CD4-positive, CD25-positive, alpha-beta regulatory T cell (primary cell): ENCODE measurements at places on chromosomes 6 and 20. TPM values are rescaled to one million over a fixed set of nuclear protein-coding genes. Genes with fewer than 3 reads are reported as not detected.
A peak's percentile ranks its signal among the peaks of the same experiment; 100 is the strongest.

DNA sequence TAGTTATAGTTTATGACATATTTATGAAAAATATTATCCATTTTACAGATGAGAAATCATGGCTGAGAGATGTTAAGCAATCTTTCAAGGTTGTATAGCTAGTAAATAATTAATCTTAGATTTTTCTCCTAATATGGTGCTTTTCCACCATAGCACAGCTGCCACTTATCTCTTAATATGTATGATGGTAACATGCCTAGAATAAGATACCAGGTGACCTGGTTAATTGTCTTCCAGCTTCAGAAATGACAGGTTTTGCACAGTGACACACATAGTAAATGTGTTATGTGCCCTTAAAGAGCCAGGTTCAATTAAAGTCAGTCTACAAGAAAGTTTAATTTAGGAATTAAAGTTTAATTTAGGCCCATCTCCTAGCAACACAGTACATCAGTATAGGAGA lies 14.8 kb downstream of the TUBB2A start:
- no peak for DNase-seq

- no peak for DNase-seq
These were observed 116.0 kb downstream of the CDC5L start for GRCh38 chr6:44503471-44503870.

GRCh38 chr6:143399775-143400174 lies 50.7 kb downstream of the ADAT2 start:
- DNase-seq = no peak

- DNase-seq = peak; percentile 22
These were observed 252.8 kb downstream of the CDH26 start for GRCh38 chr20:60210779-60211617.

Gene RSPH3
- 2.0 TPM for polyA plus RNA-seq

- DNase-seq = no peak
These were observed 29.2 kb downstream of the SLC35A1 start for GRCh38 chr6:87501809-87502572.

DNA sequence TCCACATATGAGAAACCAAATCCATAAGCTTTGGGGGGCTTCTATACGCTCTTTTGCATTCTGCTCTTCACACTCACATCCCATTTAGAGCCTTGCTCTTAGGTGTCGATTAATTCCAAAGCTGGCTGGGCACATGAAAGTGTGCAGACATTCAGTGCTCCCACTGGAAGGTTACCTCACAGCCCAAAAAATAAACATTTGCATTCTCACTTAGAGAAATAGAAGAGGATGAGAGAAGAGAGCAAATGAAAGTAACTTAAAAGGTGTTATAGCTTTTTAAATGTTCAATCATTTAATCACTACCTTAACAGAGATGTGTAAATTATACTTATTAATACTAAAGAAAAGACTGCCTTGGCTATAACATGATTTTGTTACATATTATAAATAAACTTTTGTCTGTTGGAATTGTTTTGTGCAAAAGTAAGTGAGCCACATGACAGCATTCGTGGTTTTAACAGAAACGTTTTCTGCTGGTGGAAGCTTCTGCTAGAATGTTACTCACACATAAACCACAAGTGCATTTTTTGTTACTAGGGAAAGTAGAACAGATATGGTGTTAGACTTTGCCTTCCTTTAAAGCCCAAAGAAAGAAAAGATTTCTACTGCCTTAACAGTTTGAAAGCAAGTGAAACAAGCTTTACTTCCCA lies 116.7 kb downstream of the SIM1 start:
- DNase-seq = no peak

DNA sequence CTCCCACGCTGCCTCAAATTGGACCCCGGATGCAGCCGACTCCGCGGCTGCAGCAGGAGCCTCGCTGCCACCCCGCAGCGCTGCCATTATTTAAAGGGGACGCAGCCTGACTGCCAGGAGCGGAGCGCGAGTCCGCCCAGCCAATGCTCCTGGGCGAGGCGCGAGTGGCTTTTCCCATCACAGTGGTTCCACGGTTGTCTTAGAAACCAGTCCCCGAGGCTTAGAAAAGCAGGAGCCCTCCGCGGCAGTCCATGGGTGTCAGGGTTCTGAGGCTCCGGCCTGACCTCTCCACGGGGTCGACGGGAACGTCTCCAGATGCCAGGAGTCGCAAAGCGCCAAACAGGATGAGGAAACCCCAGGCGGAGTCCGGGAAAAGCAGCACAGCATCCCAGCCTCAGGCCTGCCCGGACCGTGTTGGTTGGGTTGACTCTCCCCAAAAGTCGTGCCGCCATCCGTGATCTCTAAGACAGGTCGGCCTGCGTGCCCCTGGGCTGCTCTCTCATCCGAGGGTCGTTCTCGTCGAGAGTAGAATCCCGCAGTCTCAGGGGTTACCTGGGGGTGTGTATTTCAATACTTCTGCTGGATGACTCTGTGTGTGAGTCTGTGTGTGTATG lies 975.8 kb upstream of the DEFB115 start:
- no peak for DNase-seq

Gene TRIM31
- not detected for polyA plus RNA-seq

GRCh38 chr6:144911322-144911721 lies 626.2 kb downstream of the UTRN start:
- DNase-seq = no peak

Gene PARD6B
- polyA plus RNA-seq = 1.2 TPM

DNA sequence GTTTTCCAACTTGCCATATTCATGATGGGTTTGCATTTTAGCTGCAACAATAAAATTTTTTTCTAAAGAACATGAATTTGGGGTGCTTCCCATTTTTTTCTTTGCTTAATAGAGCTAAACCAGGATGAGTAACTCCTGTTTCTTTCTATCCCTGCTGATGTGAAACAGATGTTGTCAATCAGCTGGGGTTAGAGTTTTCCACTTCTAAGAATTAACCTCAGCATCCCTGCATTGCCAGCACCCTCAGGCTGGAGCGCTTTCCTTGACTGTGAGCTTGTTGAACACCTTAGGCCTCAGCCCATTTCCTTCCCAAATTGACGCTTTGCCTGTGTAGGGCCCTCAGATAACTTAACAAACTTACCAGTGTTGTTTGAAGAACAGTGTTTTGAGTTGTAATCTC lies 74.5 kb downstream of the PTPN1 start:
- DNase-seq = no peak

Gene FAM83C
- polyA plus RNA-seq = not detected

Gene BCAS1
- 0.81 TPM for polyA plus RNA-seq

DNA sequence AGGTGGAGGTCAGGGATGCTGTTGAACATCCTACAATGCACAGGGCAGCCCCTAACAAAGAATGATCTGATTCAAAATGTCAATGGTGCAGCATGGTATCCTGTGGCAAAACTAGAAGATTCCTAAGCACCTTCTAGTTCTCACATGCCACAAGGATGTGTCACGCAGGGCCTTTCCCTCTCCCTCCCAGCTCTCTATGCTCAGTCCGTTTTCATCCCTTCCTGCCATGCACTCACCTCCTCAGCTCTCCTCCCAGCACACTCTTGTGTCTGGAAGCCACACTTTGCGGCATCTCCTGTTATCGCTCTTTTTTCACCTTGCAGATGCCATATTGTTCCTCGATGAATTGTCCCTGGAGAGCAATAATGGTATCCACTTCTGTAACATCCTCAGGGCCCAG lies 263.4 kb downstream of the CDC5L start:
- DNase-seq = no peak

Gene PPP1R14C
- polyA plus RNA-seq = not detected

- no peak for DNase-seq
These were observed 3.6 kb downstream of the PGC start for GRCh38 chr6:41743406-41744235.

- no peak for DNase-seq
These were observed at the start of gene MCCD1 for GRCh38 chr6:31528821-31529328. Gene MCCD1 (plus strand): TSS chr6:31528962. CDS start chr6:31529015, 53 bp downstream.

Gene SLC22A1
- not detected for polyA plus RNA-seq

DNA sequence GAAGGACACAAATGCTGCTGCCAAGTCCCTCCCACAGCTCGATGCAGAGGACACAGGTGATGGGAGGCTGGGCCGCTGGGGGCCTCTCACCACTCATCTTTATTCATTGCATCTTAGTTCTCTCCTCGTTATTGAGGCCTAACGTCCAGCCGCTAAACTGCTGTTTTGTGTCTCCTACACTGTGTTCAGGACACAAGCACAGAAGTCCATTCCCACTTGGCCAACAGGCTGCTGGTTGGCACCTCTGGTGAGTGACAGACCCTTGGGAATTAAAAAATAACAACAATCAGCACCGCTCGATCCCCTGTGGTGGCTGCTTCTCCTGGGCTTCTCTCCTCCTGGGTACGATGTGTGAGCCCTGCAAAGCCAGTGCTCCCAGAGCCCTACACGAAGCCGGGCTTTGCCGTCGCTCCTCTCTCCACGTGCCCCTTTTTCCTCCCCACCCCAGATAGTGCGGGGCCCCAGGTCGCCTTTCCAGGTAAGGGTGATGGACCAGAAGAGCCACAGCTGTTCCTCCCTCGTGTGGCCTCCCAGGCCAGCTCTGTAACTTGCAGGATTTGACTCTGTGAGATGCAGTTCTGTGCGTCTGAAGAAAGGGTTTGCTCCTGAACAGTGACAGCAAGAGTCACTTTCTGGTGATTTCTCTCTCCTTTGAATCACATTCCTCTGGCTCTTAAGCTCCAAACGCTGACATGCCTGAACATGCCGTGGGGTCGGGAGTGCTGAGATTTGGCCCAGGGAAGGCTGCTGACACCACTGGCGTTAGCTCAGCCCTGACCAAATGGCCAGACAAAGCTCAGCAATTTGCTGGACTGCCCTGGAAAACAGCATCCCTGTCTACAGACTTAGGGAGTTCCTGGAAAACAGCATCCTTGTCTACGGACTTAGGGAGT lies 59.3 kb downstream of the DLL1 start:
- no peak for DNase-seq
